ENCODE measurements at places on chromosomes 11 and 22.

GRCh38 chr22:23182309-23183060 is 2.2 kb downstream of the BCR start:
- DNase-seq: no peak

GRCh38 chr11:72781313-72782080 is 12.3 kb downstream of the STARD10 start:
- DNase-seq: no peak

DNA sequence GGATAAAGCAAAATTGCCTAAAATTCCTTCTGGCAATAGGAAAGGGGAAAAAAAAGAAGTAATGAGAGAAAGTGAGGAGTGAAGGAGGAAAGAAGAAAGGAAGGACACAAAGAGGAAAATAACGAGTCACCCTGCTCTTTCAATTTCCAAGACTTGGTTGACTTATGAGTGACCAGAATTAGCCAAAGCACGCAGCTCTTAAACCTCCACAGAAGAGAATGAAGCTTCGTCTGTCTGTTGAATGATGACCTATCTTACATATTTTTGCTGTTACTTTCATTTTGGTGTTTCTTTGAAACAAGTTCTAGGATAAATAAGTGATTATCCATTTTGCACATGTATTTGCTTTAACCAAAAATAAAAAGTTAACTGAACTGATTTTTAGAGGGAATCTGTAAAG is 728 bp downstream of the MMP27 start:
- no peak for DNase-seq

- DNase-seq: no peak
Observed at GRCh38 chr22:21703684-21704316, 31.8 kb downstream of the YPEL1 start.

- no peak for DNase-seq
Observed at GRCh38 chr11:72646472-72646871, 27.8 kb downstream of the PDE2A start.

DNA sequence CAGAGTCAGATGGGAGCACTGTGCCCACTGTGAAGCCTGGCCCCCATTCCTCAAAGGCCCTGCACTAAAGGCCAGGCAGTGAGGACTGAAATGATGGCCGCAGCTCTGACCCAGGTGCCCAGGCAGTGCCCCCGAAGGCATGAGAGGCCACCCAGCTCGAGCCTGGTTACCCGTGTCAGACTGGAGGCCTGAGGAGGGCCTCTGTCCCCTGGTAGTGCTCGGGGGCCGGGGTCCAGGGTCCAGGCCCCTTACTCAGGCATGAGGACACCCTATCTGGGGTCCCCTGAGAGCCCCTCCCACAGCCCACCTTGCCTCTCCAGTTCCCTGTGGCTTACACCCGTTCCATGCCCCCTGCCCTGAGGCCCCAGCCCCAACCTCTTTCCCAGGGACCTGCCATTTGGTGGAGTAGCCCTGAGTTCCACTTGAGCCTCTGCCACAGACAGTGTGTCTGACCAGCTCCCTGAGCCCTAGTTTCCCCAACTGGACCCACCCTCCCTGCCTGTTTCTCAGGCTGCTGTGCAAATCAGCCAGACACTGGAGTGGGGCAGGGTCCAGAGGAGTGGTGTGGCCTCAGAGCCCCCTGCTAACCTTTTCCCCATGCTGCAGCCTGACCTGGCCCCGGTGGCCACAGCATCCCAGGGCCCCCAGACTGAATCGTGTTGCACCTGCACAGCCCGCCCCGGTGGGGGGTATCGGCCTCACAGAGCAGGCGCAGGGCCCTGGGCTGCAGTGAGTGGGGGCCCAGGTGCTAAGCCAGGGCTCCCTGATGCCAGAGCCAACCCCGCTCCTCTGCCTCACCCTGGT is 10.8 kb upstream of the ANKRD13D start:
- DNase-seq: no peak

DNA sequence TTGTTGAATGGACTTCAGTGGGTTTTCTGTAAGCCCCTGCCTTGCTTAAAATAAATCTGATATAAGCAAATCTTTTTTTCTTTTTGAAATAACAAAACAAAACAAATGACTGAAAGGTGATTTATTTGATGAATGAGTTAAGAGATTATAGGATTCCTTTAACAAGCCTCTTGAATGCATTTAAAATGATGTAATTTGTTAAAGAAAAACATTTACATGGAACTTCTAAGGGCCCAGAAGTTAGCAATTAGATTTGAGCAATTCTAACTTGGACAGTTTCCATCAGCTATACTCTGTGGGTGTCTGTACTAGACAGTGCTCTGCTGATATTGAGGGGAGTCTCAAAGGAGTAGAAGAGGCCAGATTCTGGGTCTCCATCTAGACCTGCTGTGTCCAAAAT is 143.5 kb upstream of the RAG2 start:
- no peak for DNase-seq

GRCh38 chr22:40597526-40598430 is 38.7 kb downstream of the MRTFA start:
- DNase-seq: no peak

DNA sequence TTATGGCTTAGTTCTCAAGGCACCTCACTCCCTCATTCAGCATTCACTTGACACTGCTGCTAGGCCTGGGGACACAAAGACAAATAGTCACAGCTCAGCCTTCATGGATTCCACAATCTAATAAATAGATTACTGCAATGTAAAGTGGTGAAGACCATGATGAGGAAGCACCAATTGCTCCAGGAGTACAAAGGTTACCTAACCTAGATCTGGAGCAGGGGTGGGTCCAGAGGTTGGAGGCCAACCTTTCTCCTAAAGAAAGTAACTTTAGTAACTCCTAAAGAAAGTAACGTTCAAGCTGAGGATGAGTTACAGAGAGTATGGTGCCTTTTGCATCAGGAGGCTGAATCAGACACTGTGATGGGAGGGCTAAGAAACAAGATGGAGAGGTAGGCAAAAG is 4.1 kb downstream of the TRIM3 start:
- no peak for DNase-seq

DNA sequence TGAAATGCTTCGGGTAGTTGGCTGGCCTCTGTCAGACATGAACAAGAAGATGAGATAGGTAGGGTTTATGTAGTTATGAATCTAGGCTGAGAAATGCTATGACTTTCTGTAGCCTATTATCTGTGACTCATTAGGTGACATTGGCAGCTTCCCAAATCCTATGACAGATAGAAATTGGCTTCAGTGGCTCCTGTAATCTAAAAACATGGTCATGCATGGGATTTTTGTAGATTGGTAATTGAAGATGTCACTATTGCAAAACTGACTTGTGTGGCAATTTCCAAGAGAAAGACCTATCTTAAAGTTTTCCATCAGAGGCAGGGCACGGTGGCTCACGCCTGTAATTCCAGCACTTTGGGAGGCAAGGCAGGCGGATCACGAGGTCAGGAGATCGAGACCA is 29.4 kb upstream of the GRIK4 start:
- no peak for DNase-seq

GRCh38 chr11:64498136-64498535 is 92.9 kb upstream of the SLC22A12 start:
- DNase-seq: no peak

GRCh38 chr11:106585061-106585460 is 433.2 kb downstream of the GUCY1A2 start:
- no peak for DNase-seq
